ENCODE measurements at places on chromosomes 4 and X.
A peak's percentile ranks its signal among the peaks of the same experiment; 100 is the strongest.

DNA sequence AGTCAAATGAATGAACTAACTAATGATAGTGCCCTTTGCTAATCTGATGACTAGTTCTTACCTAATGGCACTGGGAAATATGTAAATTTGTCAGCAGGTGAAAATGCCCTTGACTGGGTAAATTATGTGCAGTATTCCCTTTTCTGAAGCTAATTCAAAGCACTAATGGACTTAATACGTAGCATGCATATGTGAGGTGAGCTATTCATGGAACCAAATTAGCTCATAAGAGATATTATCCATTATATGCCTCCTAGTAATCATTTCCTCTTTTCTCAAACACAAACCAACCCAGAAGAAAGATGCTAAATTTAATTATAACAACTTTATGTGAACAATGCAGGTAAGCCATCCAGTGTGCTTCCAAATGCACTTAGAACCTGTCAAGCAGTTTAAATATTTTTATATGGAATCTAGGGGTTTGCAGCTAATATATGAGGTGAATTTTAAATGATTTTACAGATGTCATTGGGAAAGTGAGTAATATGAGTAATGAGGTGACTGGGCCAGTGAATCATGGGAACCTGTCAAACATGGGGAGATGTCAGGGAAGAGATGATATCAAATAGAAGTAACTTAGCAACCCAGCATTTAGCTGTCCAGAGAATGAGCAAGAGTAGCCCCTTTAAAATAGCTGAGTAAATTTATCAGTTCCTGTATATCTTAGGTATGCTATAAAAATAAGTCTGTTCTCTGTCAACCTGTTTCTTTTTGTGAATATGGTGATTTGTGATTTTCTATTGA lies 315.0 kb downstream of the AFF2 start:
- DNase-seq, result no peak

DNA sequence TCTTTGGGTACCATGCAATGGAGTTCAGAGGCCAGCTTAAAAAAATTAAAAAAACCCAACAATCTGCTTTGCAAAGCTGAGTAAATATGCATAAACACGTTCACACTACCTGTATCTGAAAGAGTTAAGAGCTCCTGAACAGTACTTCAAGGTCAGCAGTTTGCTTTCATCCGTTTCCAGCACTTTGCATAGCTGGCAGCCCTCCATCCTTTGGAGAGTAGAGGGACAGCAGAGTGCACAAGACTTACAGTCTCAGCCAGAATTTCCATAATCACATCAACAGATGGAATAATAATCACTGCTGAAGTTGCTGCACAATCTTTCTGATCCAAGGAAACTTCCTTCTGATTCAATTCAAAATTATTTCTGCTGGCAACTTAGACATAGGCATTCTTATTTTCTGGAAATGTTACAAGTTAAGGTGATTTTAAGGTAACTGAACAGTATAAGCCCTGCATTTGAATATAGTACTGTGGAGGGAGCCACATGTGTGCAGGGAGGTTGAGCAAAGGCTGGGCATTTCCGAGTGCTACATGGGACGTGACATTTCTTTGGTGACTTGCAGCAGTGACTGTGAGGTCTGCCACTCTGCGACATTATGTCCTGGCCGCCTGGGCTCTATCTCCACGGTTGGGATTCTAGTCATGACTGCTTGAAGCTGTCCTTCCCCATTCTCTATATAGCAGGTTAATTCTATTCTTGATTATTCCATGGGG lies 73.5 kb upstream of the EMCN start:
- DNase-seq, result no peak

- DNase-seq, result peak; percentile 46
Observed at GRCh38 chr4:98728433-98728832, 70.0 kb upstream of the TSPAN5 start.

GRCh38 chrX:130082244-130083106 lies 27.8 kb downstream of the ELF4 start:
- no peak for DNase-seq

DNA sequence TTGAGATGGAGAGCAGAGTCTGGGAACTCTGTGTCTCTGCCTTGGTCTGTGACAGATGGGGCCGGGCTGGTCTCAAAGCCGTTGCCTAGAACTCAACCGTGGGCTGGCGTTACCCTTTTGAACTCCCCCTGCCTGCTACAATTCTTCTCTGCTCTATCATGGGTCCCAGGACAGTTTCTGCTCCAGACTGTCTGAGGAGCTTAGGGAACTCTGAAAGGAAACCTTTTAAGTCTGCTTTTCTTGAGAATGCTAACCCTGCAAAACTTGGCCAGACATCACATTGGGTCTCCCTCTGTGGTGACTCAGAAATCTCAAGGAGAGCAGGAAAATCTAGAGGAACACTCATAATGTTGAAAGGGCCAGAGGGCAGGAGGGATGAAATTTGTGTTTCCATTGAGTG lies 240.6 kb downstream of the CBR4 start:
- peak; percentile 80 for DNase-seq

- peak; percentile 59 for DNase-seq
Observed at GRCh38 chrX:153598541-153599191, at the start of gene CCNQ. Gene CCNQ, minus strand, starts transcription at chrX:153599139. Its CDS starts 66 bp downstream, at chrX:153599073.

DNA sequence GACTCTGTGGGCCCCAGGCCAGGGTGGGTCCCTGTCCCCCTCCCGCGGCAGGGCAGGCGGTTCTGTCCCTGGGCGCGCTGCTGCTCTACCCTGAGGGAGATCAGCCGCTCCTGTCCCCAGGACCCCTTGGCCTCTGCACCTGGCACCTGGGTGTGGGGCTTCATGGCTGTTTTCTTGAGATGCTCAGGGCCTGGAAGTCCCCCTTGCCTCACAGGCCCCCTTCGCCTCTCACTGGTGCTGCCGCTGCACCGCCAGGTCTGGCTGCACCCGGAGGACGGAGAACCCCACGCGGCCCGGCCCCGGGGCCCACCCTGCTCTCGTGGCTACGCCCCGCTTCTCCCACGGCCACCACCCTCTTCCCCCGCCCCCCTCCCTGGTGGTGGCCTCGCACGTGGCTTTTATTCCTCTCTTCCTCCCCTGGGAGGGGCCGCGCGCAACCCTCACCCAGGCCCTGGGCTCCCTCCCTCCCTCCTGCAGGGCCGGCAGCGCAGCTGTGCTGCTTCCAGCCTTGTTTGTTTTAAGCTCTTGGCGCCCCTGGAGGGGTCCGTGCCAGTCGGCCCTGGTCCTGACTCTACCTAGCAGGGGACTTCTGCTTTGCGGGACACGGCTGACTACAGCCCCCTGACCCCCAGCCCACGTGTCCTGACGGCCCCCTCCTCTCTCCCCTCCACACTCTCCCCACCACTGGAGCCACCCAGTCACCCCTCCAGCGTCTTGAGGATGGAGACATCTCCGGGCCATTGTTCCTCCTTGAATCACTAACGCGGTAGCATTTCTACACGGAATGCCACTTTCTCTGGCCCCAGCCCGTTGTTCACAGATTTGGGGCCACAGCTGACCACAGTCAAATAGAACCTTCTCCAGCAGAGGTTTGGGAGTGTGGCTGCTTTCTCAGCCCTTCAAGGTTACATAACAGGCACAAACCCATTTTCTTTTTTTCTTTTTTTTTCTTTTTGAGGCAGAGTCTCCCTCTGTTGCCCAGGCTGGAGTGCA lies 20.6 kb upstream of the CLDN24 start:
- no peak for DNase-seq

GRCh38 chr4:159153669-159154068 lies 50.8 kb downstream of the RAPGEF2 start:
- no peak for DNase-seq

DNA sequence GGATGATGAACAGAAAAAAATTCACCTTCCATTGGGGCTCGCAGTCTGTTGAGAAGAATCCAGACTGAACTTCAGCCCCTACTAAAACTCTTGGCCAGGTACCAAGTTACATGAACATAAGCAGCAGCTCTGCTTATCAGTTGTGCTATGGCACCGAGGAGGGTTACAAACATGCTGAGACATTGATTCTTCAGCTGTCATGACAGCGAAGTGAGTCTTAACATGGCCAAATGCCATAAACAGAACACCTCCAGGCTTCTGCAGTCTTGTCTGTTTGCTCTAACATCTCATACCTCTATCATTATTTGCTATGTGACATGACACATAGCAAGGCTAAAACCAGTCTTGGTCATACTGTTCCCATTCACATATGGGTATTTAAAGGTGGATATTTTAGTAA lies 521.5 kb downstream of the GRID2 start:
- DNase-seq, result no peak

DNA sequence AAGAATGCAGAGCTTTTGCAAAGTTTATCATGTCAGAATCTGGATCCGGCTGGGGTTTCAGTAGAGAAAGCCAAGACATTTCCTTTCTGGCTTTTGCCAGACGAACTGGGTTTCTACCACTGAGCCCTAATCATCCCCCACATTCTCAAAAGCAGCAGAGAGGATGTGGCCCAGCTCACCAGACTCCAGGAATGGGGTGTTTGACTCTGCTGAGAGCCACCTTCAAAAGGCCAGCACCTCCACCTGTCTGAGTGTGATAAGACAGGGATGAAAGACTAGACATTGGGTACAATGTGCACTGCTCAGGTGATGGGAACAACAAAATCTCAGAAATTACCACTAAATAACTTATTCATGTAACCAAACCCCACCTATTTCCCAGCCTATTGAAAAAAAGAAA lies 25.7 kb upstream of the CCKAR start:
- no peak for DNase-seq

DNA sequence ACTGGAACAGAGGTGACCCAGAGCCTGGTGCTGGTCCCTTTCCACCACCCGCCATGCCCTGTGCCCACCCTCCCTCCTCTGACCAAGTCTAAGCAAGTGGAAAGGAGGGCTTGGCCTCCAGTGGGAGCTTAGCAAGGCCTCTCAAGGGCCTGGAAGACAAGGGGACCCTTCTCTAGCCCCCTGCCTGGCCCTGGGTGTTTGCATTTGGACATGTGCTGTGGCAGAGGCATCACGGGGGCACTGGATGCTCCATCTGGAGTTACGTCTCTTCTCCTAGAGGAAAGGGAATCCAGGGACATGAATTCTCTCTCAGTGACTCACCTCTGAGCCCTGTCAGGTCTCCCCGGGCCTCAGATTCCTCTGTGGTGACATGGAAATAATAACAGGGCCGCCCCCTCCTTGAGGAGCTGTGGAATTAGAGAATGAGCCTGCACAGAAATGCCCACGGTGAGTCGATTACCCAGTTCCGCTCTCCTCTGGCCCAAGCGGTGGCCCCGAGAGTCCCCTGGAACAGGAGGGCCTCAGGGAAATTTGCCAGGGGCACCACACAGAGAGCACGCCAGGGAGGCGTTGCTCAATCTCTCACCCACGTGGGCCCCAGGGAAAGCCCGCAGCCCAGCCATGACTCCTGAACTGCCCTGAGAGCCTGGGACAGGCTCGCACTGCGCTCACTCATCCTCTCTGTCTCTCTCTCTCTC lies 189.6 kb downstream of the BCOR start:
- peak; percentile 87 for DNase-seq

- no peak for DNase-seq
Observed at GRCh38 chr4:112726041-112726440, 89.1 kb downstream of the LARP7 start.

GRCh38 chrX:107102980-107103379 lies 15.6 kb downstream of the RBM41 start:
- peak; percentile 6 for DNase-seq

DNA sequence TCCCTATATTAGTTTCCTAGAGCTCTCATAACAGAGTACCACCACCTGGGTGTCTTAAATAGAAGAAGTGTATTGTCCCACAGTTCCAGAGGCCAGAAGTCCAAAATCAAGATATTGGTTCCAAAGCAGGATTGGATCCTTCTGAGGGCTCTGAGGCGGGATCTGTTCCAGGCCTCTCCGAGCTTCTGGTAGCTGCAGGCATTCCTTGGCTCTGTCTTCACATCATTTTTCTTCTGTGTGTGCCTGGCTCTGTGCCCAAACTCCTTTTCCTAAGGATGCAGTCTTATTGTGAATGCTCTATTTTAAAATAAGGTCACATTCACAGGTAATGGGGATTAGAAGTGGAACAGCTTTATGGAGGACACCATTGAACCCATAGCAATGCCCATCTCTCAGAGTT lies 253.7 kb upstream of the TAPT1 start:
- DNase-seq, result no peak

GRCh38 chrX:28988246-28988645 lies 401.0 kb downstream of the IL1RAPL1 start:
- no peak for DNase-seq

GRCh38 chrX:109880629-109881028 lies 122.3 kb upstream of the TMEM164 start:
- no peak for DNase-seq

- DNase-seq, result no peak
Observed at GRCh38 chr4:84378356-84378755, 120.7 kb downstream of the NKX6-1 start.

DNA sequence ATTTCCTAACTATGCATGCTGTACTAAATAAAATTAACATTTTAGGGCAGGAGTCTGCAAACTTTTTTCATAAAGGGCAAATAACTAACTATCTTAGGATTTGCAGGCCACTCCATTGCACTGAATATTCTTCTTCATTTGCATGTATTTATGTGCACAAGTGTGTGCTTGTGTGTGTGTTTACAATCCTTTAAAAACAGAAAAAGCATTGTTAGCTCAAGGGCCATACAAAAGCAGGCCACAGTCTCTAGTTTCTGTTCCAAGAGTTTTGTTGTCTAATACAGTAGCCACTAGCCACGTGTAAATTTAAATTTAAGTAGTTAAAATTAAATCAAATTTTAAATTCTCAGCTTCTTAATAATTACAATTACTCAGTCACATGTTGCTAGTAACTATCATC lies 621.8 kb downstream of the TMA16 start:
- DNase-seq, result no peak

DNA sequence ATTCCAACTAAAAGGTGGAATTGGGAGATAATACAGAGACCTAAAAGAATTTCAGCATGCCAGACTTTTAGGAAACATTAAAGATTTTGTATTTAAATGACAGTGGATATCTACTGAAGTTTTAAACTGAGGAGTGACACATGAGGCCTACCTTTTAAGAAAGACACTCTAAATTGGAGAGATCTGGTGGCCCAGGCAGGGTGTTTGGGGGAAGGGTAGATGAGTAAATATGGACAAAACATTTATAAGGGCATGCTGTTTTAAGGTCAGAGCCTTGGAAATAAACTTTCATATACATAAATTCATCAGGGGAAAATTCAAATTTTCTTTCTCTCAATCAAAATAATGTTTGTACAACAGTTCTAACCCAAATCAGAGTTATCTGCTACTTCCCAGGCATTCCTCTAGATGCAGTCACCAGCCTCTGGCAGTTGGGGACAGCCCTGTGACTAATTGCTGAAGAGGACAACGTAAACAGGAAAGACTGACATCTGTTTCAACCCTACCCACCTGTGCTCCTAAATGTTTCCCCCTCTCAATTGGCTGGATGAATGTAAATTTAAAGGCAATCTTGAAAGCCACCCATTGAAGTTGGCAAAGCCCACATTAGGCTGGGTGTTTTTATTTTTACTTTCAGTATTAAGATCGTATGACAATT lies 1646.9 kb upstream of the ADGRL3 start:
- DNase-seq, result peak; percentile 48

GRCh38 chr4:8502836-8503585 lies 62.4 kb downstream of the TRMT44 start:
- DNase-seq, result no peak

DNA sequence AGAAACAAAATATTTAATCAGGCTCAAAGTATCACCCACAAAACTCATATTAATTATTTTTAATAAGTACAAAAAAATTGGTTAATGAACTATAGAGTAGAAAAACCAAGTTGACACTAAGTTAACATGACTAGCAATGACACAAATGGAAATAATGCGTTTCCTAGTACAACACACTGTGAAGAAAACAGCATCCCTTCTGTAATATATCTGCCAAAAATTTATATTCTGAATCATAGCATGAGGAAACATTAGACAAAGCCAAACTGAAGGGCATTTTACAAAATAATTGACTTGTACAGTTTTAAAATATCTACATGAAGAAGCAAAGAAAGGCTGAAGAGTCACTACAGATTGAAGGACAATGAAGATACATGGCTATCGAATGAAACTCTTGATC lies 477.6 kb upstream of the INTU start:
- DNase-seq, result peak; percentile 52
